ENCODE measurements at places on chromosomes 1 and 21. TPM values are rescaled to one million over a fixed set of nuclear protein-coding genes. Genes with fewer than 3 reads are reported as not detected.

NBPF4 gene
- total RNA-seq = 0.16 TPM

PGLYRP3 gene
- not detected for total RNA-seq

S100A9 gene
- total RNA-seq = 26.5 TPM

PTPRC gene
- total RNA-seq = 4.5 TPM

TEDDM1 gene
- total RNA-seq = not detected

ETV3L gene
- total RNA-seq = not detected

GJA9 gene
- total RNA-seq = not detected

TMEM81 gene
- total RNA-seq = 3.4 TPM

MAN1C1 gene
- total RNA-seq = 8.6 TPM

LRRC39 gene
- total RNA-seq = 8.0 TPM

AVPR1B gene
- not detected for total RNA-seq

FOXD3 gene
- not detected for total RNA-seq

ERG gene
- total RNA-seq = 1.2 TPM

HES2 gene
- total RNA-seq = 0.16 TPM

TRAF5 gene
- 13.9 TPM for total RNA-seq

MROH9 gene
- total RNA-seq = not detected

CHIA gene
- total RNA-seq = not detected

ZC3H11A gene
- 83.0 TPM for total RNA-seq

S100A1 gene
- 0.47 TPM for total RNA-seq

EXO1 gene
- 3.4 TPM for total RNA-seq

SPRR4 gene
- total RNA-seq = not detected

SPRR2A gene
- not detected for total RNA-seq

IRF6 gene
- 0.31 TPM for total RNA-seq

SYTL1 gene
- not detected for total RNA-seq

TCP10L gene
- 1.9 TPM for total RNA-seq

BEND5 gene
- 18.2 TPM for total RNA-seq

MAP3K21 gene
- total RNA-seq = 4.1 TPM

LCE2B gene
- not detected for total RNA-seq

PIK3R3 gene
- 25.3 TPM for total RNA-seq

GUCA2A gene
- not detected for total RNA-seq

GSTM1 gene
- total RNA-seq = not detected

CADM3 gene
- 112 TPM for total RNA-seq

ITLN2 gene
- not detected for total RNA-seq

SYNC gene
- total RNA-seq = 4.1 TPM

CELA2A gene
- total RNA-seq = not detected

GBP5 gene
- 1.6 TPM for total RNA-seq

IER5 gene
- 29.0 TPM for total RNA-seq

PDIK1L gene
- 93.6 TPM for total RNA-seq

EPHX1 gene
- total RNA-seq = 7.2 TPM

LYPLAL1 gene
- 48.2 TPM for total RNA-seq

B3GALT5 gene
- total RNA-seq = 0.62 TPM

EFNA3 gene
- total RNA-seq = 7.6 TPM

ZNF678 gene
- 73.5 TPM for total RNA-seq

MYCL gene
- total RNA-seq = 12.5 TPM

CA6 gene
- not detected for total RNA-seq

LRRIQ3 gene
- total RNA-seq = 1.9 TPM

SORT1 gene
- 48.2 TPM for total RNA-seq

SGIP1 gene
- total RNA-seq = 77.4 TPM

ERICH3 gene
- total RNA-seq = 16.7 TPM

LRRC71 gene
- total RNA-seq = 0.16 TPM

TPTE gene
- total RNA-seq = not detected

NEGR1 gene
- total RNA-seq = 40.9 TPM

WNT3A gene
- not detected for total RNA-seq

SEMA4A gene
- 13.6 TPM for total RNA-seq

C8B gene
- total RNA-seq = not detected
